ENCODE measurements at places on chromosomes 11 and 22.

- DNase-seq = no peak
Observed at GRCh38 chr22:47296405-47297260, 534.2 kb downstream of the TBC1D22A start.

DNA sequence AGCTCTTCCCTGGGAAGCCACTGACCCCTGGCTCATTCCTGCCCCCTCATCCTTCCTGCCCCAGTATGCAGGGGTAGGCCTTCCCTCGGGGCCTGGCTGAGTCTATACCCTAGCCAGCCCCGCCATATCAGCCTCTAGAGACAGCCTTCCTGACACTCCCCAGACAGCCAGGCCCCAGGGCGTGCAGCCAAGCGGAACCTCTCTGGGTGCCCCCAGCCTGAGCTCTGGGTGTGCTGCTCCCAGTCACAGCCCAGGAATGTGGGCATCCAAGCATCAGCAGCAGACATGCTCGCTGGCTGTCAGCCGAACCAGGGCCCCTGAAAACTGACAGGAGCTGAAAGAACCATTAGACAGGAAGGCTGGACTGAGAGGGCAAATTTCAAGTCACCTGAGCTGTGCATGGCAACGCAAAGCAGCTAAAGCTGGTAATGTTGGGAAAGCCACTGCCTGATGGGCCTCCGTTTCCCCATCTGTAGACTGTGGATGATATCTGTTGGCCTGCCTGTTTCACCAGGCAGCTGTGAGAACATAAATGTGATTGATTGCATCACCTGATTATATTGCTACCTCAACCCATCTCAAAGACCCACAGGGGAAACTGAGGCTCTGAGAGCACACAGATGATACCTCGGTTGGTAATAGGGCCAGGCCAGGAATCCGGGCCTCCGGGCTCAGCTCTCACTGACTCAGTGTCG is 93.2 kb downstream of the LRRC32 start:
- DNase-seq = peak; percentile 91

GRCh38 chr11:95556011-95556341 is 233.6 kb downstream of the FAM76B start:
- DNase-seq = no peak

GRCh38 chr22:40534379-40535188 is 101.9 kb downstream of the MRTFA start:
- peak; percentile 57 for DNase-seq

DNA sequence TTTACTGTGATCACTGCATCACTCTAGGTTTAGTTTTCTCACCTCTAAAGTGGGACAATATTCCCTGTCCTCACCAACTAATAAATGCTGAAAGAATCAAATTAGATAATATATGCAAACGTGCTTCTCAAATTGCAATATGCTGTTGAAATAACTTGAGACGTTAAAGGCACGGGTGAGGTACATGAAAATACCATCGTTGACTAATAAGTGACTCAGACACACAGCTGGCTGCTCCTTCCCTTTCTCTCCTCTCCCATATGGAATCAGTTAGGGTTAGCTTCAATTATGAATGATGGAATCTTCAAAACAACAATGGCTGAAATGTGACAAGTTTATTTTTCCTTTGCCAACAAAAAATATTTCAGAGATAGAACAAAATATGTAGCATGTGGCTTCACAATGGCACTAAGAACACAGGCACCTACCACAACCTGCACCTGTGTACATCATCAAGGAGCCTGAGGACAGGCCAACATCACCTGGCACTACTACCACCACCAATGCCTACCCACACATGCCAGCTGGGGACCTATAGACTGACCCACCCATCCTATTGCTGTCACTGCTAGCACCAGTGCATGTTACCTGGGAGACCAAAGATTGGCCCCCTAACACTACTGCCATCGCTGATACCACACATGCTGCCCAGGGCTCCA is 13.7 kb downstream of the GDPD4 start:
- DNase-seq = peak; percentile 88

GRCh38 chr11:93548679-93549319 is 5.6 kb upstream of the SMCO4 start:
- DNase-seq = no peak

DNA sequence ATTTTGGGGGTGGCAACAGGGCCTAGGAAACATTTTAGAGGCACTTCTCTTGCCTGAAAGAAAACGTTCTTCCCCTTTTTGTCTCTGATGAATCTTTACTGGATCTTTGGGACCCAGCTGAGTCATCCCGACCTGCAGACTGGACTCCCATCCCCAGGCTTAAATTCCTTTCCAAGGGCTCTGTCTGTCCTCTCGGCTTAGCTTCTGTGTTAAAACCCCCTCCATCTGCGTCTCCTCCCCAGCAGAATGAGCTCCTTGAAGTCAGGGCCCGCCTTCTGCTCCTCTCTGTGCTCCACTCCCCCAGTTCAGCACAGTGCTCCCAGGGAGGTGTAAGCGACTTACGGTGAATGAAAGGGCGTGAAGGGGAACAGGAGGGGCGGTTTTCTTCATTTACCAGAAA is 895 bp upstream of the DAGLA start:
- DNase-seq = peak; percentile 19

- DNase-seq = no peak
Observed at GRCh38 chr11:33211153-33211552, 46.0 kb upstream of the HIPK3 start.

DNA sequence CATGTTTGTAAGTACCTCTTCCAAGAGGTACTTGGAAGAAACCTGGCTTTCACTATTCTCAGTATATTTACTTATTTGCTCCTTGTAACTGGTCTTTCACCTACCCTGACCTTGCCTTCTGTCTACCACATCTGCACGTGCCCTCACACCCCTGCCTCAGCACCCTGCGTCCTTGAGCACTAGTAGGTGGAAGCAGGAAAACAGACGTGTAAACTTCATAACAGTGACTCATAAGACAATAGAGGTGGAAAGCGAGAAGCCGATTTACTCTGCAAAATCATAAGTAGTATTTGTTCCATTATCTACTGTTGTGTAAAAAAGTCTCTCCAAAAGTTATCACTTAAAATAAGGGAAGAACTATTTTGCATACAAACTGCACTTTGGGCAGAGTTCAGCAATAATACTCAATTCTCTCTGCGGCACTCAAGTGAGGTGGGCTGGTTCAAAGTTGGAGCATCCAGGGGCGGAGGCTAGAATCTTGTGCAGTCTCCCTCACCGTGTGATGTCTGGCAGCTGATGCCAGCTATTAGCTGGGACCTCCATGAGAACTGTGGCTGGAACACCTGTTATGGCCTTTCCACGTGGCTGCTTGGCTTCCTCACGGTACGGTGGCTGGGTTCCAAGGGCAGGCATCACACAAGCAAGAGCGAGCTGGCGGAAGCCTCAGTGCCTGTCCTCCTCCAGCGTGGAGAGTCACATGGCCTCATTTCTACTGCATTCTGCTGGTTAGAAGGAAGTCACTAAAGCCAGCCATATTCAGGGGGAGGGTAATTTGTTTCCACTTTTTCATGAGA is 30.4 kb downstream of the PACS1 start:
- DNase-seq = no peak

- DNase-seq = no peak
Observed at GRCh38 chr11:102415304-102415916, 37.2 kb downstream of the TMEM123 start.

GRCh38 chr11:125071435-125071834 is 8.3 kb downstream of the SLC37A2 start:
- no peak for DNase-seq

DNA sequence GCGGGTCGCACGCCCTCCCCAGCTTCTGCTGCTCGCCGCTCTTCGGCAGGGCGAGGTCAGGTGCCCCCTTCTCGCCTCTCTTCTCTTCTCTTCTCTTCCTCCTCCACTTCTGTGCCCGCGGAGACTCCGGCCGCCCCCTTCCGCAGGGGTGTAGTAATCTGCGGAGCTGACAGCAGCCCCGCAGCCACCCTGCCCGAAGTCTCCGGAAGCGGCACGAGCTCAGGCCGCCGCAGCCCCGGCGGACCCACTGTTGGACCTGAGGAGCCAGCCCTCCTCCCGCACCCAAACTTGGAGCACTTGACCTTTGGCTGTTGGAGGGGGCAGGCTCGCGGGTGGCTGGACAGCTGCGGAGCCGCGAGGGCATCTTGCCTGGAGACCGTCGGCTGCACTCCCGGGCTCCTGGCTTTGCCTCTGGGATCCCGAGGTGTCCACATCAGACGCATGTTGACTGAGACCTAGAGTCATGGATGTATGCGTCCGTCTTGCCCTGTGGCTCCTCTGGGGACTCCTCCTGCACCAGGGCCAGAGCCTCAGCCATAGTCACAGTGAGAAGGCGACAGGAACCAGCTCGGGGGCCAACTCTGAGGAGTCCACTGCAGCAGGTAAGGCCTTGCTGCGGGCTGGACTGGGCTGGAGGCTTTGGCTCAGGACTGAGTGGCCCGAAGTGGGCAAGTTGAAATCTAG is 486 bp downstream of the STIM1 start:
- no peak for DNase-seq

DNA sequence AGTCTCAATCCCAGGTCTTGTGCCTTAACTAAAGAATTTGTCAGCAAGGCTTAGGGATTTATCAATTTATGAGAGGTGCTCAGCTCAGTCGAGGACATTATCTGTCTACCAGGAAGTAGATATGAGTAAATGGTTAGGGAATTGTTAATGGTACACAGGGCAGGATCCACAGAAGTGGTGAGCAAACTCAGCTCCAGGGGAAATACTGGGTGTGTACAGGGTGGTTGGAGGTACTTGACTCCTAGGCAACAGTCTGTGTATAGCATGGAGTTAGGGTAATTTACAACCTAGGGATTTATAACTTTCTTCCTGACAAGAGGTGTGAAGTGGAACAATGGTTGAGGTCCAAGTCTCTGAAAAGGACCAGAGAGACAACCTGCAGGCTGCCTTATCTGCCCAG is 123.4 kb upstream of the OR9Q1 start:
- no peak for DNase-seq

DNA sequence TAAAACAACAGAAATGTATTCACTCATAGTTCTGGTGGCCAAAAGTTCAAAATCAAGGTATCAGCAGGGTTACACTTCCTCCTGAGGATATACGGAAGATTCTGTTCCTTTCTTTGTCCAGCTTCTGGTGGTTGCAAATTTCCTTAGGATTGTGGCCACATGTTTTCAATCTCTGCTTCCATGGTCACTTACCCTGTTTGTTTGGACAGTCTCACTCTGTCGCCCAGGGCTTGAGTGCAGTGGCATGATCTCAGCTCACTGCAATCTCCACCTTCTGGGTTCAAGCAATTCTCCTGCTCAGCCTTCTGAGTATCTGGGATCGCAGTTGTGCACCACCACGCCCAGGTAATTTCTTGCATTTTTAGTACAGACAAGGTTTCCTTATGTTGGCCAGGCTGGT is 534.3 kb downstream of the KCNA4 start:
- DNase-seq = no peak

- no peak for DNase-seq
Observed at GRCh38 chr11:73645972-73646631, at the start of gene PLEKHB1. PLEKHB1 (plus strand) TSS chr11:73646581; CDS start chr11:73646609, 28 bp downstream.

DNA sequence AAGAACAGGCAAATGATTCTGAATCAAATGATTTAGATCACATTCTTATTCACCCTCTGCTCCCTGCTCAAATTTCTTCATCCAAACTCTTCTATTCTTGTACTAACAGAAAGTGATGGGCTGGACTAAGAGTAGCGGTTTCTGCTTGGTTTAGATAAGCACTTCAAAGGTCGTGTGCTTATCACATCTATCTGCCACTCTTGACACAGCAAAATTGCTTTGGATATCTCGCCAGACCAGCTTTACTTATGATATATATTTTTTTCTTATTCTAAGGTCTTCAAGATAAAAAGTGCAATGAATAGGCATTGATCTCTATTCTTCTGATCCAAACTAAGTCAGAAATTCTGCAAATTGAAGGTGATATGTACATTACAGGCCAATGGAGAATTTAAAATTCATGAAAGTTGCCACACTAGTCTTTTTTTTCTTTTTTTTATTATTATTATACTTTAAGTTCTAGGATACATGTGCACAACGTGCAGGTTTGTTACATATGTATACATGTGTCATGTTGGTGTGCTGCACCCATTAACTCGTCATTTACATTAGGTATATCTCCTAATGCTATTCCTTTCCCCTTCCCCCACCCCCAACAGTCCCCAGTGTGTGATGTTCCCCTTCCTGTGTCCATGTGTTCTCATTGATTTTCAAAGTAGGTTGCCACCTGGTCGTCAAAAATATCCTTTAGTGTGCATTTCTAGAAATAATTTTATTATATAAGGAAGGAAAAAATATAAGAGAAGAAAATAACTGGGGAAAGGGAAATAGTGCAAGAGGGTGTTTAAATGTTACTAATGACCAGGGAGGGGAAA is 1941.0 kb upstream of the RAG2 start:
- no peak for DNase-seq

Measured in fibroblast of villous mesenchyme (primary cell).